ENCODE measurements at places on chromosomes 6 and 20. TPM values are rescaled to one million over a fixed set of nuclear protein-coding genes. Genes with fewer than 3 reads are reported as not detected.

ADAM33 gene
- total RNA-seq, result not detected

TBXT gene
- not detected for total RNA-seq

SIRPB1 gene
- 4.5 TPM for total RNA-seq

FNDC11 gene
- total RNA-seq, result 0.20 TPM
